T47D (cell line): ENCODE measurements at places on chromosomes 11 and 22.

DNA sequence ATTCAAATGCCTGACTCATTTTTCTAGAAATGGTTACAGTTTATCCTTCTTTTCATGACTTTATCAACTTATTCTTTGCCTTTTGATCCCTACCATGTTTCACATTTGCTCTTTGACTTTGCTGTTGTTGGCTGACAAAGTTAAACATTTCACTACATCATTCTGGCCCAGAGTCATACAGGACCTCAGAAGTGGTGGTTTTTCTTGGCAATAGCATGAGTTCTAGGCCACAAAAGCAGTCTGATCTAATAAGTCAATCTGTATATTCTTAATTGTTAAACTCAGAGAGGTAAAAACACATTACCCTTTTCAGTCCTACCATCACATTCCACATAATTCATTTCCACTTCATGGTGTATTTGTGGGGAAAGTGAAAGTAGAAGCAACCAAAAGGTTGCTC lies 763.2 kb upstream of the TENM4 start:
- no peak for DNase-seq

DNA sequence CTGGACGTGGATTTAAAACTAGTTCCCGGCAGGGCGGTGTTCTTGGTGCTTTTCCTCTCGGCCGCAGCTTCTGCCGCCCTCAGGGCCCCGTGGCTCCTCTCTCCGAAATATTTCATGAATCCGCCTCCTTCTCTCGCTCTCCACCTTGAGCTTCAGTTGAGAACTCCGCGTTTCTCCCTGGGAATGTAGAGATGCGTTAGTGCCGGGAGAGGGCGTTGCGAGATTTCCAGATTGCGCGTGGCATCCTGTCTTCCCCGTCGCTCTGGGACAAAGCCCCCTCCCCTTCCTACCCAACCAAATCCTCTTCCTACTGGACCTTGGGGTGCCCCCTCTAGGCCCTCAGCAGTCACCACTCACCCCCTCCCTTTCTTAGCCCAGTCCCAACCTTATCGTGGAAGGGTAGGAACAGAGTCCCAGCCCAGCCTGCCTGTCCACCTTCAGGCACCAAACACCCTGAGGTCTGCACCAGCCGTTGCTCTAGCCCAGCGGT lies 15.5 kb upstream of the RAC2 start:
- DNase-seq = no peak

GRCh38 chr11:111840143-111840542 lies 31.2 kb downstream of the ALG9 start:
- DNase-seq = no peak

- DNase-seq = no peak
Observed at GRCh38 chr11:114090225-114090910, 30.9 kb downstream of the ZBTB16 start.

- no peak for DNase-seq
Observed at GRCh38 chr11:70771099-70771885, 373.0 kb downstream of the CTTN start.

- no peak for DNase-seq
Observed at GRCh38 chr11:119885861-119886567, 157.0 kb upstream of the NECTIN1 start.

GRCh38 chr11:123741159-123742030 lies at the start of gene ZNF202:
ZNF202 (minus strand) TSS chr11:123741660; CDS start chr11:123730888, 10,772 bp downstream.
- peak; percentile 97 for DNase-seq

DNA sequence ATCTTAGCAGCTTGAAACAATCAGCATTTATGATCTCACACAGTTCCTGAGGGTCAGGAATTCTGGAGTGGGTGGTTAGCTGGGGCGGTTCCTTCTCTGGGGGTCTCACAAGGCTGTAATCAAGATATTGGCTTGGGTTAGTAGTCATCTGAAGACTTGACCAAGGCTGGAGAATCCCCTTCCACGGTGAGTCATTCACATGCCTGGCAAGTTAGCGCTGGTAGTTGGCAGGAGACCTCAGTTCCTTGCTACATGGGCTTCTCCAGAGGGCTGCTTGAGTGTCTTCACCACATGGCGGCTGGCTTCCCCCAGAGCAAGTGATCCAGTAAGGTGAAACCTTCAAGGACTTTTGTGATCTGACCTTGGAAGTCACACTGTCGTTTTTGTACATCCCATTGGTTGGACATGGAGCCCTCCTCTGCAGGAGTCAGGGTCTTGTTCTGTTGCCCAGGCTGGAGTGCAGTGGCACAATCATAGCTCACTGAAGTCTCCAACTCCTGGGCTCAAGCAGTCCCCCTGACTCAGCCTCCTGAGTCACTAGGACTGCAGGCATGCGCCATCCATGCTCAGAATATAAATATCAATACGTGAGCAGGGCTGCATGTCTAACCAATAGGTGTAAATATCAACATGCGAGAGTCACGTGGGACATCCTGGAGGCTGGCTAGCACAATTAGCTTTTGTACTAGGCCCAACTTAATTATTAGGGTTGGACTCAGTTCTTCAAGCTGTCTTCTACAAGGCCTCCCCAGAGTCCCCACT lies 7.2 kb upstream of the NIPSNAP1 start:
- DNase-seq = no peak

GRCh38 chr11:101917226-101917625 lies 904 bp upstream of the ANGPTL5 start:
- DNase-seq = no peak

- no peak for DNase-seq
Observed at GRCh38 chr11:558503-558902, 2.0 kb downstream of the LMNTD2 start.

DNA sequence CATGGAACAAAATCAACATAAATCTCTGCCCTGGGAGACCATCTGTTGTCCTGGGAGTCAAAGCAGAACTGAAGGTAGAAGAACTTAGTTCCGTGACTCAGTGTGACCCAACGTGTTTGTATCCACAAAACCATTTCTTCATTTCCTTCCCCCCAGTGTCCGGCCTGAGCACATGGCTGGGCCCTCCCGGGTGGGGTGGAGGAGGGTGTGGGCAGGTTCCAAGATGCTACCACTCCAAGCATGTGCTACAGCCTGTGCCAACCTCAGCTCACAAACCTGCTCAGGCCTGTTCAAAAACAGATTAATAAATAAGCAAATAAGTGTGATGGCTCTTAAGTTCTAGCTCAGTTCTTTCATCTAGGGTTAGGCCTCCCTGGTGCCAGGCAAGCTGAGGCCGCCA lies 55.3 kb downstream of the SHANK2 start:
- DNase-seq = no peak

DNA sequence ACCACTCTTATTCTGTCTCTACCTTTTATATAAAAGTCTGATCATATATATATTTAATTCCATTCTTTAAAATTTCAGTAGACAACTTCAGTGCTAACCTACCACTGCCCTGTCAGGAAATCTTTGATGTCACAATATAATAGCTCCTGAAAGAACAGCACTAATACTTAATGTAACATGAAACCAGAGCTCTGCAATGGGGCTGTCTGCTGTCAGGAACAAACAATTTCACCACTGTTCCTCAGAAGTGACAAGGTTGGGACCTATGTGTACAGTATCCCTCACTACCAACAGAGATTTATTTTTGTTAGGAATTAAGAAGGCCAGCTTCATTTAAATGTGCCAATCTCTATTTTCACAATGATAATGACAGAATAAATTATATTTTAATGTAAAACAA lies 165.5 kb upstream of the C11orf58 start:
- DNase-seq = no peak

DNA sequence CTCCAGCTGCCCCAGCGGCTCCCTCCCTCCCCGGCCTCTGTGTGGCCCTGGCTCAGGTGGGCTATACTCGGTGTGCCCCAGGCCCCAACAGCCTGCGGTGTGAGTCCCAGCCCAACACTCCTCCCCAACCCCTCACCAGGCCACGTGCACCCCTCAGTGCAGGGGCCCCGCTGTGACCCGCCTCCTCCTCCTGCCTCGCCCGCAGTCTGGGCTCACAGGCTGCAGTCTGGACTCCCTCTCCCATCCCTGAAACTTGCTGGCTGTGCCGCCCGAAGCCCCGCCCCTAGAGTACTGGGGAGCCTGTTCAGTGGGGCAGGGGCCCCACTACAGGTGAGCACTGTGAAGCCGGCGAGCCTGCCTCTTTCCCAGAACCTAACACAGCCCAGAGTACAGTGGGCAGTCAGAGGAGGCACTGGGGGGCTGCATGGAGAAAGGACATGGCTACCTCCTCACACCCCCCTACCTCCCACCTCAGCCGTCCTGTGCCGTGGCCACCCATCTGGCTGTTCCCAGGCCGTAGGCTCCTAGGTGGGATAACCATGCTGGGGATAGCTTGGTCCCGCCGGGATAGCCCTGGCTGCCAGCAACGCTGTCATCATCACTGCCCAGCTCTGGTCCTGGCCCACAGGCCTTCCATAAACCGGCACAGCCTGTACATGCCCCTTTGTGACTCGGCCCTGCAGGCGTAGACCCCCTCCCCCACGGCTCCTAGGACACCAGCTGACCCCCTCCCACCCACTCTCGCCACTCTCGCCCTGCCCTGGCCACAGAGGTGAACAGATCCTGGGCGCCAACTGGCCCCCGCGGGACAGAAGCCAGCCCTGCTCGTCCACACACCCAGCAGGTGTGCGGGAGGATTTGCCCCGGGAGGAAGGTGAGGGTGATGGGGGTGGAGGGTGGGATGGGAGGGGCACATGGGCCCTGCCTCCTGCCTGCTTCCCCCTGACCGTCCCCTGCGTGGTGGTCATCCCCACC lies 29.7 kb downstream of the CELSR1 start:
- DNase-seq = no peak

DNA sequence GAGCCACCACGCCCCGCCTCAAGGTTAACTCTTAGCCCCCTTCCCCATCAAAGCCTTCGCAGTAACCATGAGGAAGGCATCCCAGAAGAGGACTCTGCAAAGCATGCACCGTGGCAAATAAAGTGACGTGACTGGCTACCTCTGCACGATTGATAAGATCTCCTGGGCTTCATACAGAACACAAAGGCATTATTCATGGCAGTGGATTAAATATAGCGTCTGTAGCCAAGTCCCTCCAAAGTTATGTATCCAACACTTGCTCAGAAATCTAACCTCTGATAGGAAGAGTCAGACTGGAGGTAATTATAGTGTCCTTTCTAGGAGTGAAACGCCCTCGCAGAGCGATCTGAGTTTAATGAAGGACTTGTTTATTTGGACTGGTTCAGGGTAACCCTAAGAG lies 22.4 kb downstream of the CPT1A start:
- DNase-seq = peak; percentile 69

- no peak for DNase-seq
Observed at GRCh38 chr11:108871152-108871551, 206.3 kb downstream of the DDX10 start.

DNA sequence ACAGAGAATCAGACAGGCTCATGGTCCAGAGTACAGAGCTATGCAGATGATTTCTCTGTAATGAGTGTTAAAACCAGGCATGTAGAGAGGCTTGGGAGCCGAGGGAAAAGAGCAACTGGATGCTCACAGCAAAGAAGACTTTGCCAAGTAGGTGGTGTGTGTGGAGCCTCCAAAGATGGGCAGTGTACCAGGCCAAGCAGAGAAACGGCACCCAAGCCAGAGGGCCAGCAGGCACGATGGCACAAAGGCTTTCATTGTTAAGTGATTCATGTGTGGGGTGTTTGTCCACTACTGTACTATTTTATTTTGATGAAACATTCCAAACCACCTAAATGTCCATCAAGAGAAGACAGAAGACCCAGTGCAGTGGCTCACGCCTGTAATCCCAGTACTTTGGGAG lies 11.1 kb downstream of the RANGAP1 start:
- DNase-seq = no peak

- DNase-seq = no peak
Observed at GRCh38 chr11:36411202-36411640, 98.9 kb downstream of the TRAF6 start.

DNA sequence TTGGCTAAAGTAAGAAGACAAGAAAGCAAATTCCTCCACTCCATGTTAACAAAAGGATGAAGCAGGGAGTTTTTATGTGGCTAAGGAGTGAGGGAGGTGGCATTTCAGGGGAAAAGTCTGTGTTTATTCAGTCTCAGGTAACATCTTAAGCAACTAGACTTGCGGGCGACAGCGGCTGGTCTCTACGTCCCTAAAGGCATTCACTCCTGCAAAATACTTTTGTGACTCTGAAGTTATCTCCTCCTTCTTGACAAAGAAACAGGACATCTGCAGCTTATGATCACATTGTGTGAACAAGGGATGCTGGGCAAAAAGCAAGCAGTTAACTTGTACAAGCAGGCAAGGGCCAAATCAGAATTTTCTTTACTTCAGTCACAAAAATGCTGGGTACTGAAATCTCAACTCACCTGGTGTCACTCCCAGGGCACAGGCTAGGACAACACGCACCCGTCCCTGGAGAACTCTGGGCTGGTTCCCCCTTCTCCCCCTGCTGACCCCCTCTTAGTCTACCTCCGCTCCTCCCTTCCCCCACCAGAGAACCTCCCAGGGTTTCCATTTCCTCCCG lies 38.3 kb downstream of the IGLL5 start:
- DNase-seq = peak; percentile 53

DNA sequence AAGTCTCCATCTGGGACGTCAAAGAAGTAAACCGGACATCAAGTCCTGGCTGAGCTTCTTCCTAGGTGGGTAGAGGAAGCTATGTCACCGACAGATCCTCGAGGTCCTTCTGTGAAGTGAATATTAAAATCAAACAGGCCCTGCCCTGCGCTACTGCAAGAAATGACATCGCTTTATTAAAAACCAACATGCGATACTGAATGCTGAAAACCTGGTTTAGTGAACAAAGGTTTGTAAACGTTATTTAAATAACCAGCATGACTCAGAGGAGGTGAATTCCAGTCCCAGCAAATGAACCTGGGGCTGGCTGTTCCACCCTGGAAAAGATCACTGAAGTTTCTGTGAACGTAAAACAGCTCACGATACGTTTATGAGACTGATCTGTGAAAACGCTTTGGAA lies 645 bp downstream of the RTCB start:
- DNase-seq = no peak

GRCh38 chr11:77090373-77091111 lies 12.1 kb upstream of the OMP start:
- no peak for DNase-seq

DNA sequence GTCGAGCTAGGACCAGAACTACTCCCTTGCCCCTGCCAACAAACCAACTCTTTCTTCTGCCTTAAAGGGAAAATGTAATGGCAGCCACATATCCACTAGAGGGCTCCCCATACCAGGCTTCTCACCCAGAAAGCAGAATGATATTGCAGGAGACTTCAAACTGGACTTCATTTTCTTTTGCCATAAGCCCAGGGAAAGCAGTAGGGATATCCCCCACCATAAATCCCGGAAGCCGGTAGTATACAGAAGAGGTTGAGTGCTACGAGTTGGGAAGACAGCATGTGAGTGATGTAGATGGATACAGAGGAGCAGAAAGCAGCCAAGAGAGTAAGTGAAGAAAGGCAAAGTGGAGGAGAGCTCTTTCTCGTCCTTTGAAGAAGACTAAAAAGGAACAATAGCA lies 12.1 kb downstream of the PLAAT5 start:
- peak; percentile 91 for DNase-seq

- no peak for DNase-seq
Observed at GRCh38 chr11:131998020-131998419, 627.6 kb downstream of the NTM start.
